Tongue (tissue), 3 donors: ENCODE measurements at places on chromosomes 6 and 20. TPM values are rescaled to one million over a fixed set of nuclear protein-coding genes. Genes with fewer than 3 reads are reported as not detected.
A peak's percentile ranks its signal among the peaks of the same experiment; 100 is the strongest.

GRCh38 chr6:134703206-134703605 is 246.7 kb downstream of the ALDH8A1 start:
- peak; percentile 47 for DNase-seq

- DNase-seq = peak; percentile 14
Measured at GRCh38 chr6:74805916-74806696, 399.7 kb downstream of the COL12A1 start.

Gene ESR1
- 0.72 TPM for total RNA-seq

DNA sequence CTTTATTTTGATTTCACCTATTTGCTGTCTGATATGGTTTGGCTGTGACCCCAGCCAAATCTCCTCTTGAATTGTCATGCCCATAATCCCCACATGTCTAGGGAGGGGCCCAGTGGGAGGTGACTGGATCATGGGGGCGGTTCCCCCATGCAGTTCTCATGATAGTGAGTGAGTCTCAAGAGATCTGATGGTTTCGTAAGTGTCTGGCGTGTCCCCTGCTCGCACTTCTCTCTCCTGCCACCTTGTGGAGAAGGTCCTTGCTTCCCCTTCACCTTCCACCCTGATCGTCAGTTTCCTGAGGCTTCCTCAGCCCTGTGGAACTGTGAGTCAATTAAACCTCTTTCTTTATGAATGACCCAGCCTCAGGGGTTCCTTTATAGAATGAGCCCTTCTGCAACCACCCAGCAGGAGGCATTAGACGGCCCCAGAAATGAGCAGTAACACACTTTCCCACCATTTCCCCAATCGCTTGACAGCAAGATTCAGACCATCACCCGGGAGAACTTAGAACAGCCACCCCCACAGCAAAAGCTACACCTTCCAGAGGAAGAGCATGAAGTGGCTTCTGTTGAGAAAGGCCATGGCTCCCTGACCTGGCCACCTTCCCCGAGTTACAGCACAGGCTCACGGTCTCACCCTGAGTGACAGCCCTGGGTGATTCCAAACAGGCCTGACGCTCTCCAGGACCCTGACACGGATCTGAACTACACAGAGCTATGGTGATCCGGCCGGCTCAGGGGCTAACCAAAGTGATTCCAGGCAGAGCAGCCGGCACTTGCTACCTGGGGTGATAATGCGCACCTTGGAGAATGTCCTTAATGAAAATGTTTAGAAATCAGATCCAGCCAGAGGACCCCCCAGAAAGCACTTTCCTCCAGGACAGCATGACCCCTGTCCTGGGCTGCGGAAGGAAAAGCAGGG is 131.2 kb upstream of the CDH4 start:
- DNase-seq = peak; percentile 70
